ENCODE measurements at places on chromosomes 12 and 14. TPM values are rescaled to one million over a fixed set of nuclear protein-coding genes. Genes with fewer than 3 reads are reported as not detected.
A peak's percentile ranks its signal among the peaks of the same experiment; 100 is the strongest.

- no peak for DNase-seq
Measured at GRCh38 chr12:52782502-52782901, 5.4 kb upstream of the KRT76 start.

GRCh38 chr12:3125674-3126073 is 48.5 kb downstream of the TSPAN9 start:
- no peak for DNase-seq

LRP10 gene
- 149 TPM for total RNA-seq

GRCh38 chr14:64704743-64705380 is 638 bp downstream of the PLEKHG3 start:
- peak; percentile 73 for DNase-seq

DNA sequence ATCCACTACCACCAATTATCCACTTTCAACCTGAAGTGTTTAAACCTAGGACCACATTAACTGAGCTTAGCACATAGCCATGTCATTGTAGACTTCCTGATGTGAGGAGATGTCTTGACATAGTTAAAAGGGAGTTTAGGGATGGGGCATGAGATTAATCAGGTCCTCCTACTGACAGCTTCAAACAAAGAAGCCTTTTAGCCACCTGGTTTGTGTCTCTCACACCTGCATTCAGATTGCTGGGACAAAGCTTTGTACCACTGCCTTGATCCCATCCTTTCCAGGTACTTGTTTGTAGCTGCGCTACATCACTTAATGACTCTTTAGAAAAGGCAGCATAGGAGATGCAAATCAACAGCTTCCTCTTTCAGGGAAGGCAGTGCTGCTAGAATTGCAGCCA is 340.7 kb upstream of the DDHD1 start:
- no peak for DNase-seq

LRRC10 gene
- total RNA-seq, result not detected

DNA sequence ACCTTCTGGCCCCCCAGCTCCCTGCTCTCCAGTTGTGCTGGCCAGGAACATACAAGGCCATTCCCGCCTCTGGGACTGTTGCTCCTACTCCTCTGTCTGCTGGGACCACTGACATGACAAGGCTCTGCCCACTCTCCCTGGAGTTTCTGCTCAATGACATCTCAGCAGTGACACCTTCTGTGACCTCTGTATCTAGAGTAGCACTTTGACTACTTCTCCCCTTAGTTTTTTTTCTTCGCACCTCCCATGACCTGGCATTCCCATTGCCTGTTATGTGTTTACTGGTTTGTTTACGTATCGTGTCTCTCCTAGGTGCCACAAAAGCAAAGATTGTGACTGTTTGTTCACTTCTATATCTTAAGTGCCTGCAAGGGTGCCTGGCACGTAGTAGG is 40.1 kb upstream of the TMEM263 start:
- DNase-seq, result no peak

KRT83 gene
- not detected for total RNA-seq

SLC38A4 gene
- total RNA-seq, result not detected

Measured in stomach (tissue), 19 donors.